ENCODE measurements at places on chromosomes 5 and 9.

DNA sequence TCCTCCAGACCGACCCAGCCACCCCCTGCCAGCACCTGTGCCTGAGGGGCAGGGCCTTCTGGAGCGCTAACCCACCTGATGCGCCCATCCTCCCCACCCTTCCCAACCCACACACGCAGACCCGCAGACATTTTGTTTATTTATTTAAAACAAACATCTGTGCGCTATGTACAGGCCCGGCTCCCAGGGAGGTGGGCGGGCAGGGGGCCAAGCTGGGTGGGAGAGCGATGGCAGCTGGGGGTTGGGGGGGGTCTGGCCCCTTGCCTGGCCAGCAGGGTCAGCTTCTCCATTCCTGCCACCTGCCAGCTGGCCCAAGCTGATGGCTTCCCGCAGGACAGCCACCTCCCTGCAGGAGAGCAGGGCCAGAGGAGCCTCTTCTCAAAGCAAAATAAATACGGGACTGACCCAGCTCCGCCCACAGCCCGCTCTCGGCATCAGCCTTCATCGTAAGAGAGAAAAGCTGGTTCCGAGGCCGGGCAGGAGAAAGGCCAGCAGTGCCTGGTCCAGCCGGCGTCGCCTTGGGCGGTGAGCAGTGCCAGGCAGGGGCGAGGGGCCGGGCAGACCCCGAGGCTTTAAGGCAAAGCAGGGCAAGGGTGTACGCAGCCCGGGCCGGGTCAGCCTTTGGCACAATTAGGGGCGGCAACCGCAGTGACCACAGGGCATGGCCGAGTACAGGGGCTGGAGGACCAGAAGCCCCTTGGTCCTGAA lies 10.9 kb upstream of the CLIC3 start:
- no peak for DNase-seq

GRCh38 chr9:136856541-136857141 lies 4.5 kb downstream of the MAMDC4 start:
- no peak for DNase-seq

DNA sequence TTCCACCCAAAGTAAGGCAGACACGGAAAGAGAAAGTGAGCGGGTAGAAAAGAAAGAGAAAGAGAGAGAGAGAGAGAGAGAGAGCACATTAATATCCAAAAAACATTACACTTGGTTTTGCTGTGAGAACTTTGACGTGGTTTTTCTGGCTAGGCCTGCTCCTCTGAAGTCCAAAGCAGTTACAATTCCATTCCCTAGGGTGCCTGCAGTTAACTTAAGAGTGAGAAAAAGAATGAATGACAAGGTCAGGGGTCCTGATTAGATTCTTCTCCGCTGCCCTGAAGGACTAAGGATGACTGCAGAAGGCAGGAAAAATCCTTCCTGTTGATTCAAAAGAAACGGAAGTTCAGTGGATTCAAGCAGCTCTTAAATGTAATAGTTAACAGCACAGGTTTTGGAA lies 589.8 kb downstream of the PRELID2 start:
- DNase-seq: no peak

- no peak for DNase-seq
These were observed 511.1 kb downstream of the DIRAS2 start for GRCh38 chr9:90131568-90131967.

- DNase-seq: no peak
These were observed 155.6 kb upstream of the PANK3 start for GRCh38 chr5:168734620-168735300.

DNA sequence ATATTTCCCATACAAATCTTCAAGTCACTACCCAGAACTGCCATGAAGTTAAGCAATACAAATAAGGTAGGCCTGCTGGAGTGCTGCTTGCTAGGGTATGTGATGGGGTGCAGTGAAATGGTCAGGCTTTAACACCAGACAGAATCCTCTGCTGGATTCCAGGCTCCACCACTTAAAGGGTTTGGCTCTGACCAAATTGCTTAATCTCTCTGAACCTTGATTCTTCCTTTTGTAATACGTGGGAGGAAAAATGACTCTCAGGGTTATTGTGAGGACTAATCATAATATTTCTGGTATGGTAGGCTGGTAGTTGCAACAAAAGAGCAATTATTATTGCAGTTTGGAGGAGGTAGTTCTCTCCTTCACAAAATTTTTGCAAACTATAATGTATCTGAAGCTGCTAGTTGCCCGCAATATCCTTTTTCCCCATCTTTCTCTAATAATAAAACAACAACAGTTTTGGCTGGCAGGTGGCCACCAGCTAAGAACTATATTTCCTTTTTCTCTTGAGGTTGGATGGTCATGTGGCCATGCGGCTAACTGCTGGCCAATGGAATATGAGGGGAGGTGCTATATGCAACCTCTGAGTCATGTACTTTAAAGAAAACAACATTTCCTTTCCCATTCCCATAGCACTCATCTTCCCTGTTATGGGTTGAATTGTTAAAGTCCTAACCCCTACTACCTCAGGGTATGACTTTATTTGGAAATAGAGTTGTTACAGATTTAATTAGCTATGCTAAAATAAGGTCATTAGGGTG lies 44.1 kb downstream of the CCL28 start:
- no peak for DNase-seq

DNA sequence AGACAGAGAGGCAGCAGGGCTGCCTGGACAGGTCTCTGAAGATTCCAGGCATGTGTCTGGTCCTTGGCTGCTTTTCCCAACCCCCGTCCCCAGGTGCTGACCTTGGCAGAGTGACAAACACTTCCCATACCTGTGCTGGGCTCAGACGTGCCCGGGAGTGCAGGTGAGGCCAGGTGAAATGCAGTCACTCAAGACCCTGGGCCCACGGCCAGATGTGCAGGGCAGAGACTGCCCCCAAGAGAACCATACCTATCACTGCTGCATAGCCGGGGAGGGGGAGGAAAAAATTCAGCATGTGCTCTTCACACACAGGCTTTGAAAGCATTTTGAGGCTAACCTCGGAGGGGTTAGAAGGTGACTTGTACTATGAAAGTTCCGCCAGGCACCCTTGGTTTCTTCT lies 22.6 kb downstream of the CCNJL start:
- no peak for DNase-seq

Measured in stimulated activated CD4-positive, alpha-beta T cell treated with anti-CD3 and anti-CD28 coated beads, Interleukin-12 subunit alpha, Interleukin-12 subunit beta, amount 100 ng/mL, for 48 hours (primary cell).